Pulmonary artery endothelial cell (primary cell): ENCODE measurements at places on chromosomes 4 and X. TPM values are rescaled to one million over a fixed set of nuclear protein-coding genes. Genes with fewer than 3 reads are reported as not detected.

FAM9C gene
- not detected in 2 replicates for total RNA-seq

TMEM154 gene
- 6.1 and 9.1 TPM in 2 replicates for total RNA-seq

KCNE5 gene
- 0.11 and 0.13 TPM in 2 replicates for total RNA-seq

FGFBP2 gene
- total RNA-seq = not detected in 2 replicates

KLF8 gene
- total RNA-seq = 1.2 and 1.3 TPM in 2 replicates

PSAPL1 gene
- not detected in 2 replicates for total RNA-seq

GLRB gene
- total RNA-seq = 4.3 and 4.8 TPM in 2 replicates

IQSEC2 gene
- total RNA-seq = 3.6 and 3.9 TPM in 2 replicates

FAM184B gene
- total RNA-seq = not detected in 2 replicates

F8A3 gene
- total RNA-seq = 0.56 and 0.86 TPM in 2 replicates

IL9R gene
- 0.07 TPM in 1 of 2 replicates, not detected in the other for total RNA-seq

EDA gene
- 0.92 and 2.5 TPM in 2 replicates for total RNA-seq

CXCL1 gene
- total RNA-seq = 53.3 and 90.8 TPM in 2 replicates

DUSP21 gene
- total RNA-seq = not detected in 2 replicates

OPN1LW gene
- total RNA-seq = not detected in 2 replicates

RTL3 gene
- not detected in 2 replicates for total RNA-seq

DCAF4L1 gene
- 0.07 and 0.18 TPM in 2 replicates for total RNA-seq
